CD4-positive, alpha-beta T cell treated with Interferon alpha-2 for 1 hour (primary cell): ENCODE measurements at places on chromosomes 13 and 19.

GRCh38 chr19:44646049-44646416 is 2.3 kb downstream of the PVR start:
- no peak for DNase-seq

DNA sequence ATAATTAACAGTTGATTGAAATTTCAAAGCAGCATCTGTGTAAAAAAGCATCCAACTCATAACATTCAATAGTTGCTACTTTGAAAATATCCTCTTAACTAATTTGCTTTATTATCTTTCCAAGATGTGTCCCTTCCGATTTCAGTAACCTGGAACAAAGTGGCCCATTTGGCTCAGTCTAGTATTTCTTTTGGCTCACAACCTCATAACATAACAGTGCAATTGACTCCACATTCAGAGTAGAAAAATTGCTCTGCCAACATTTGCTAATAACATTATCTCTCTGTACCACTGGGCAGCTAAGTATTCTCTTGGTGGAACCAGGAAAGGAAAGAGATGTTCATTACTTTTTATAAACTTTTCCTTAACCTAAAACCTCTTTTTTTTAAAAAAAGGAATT is 571.1 kb upstream of the ARGLU1 start:
- DNase-seq = no peak

DNA sequence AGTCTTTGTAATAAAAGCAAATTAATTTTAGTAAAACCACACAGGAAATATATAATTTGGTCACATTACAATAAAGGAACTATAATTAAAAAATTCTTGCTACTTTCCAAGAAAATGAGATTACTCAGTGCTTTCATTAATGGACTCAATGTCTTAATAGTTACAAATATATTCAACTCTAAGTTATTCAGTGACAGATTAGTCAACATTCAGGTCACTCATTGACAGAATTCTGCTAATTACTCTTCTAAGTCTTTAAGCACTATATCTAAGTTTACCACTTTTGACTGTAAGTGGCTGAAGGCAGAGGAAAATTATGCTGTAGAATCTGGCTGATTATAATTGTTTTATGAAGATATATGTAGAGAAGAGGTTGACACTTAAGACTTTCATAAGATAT is 1365.0 kb downstream of the EFNB2 start:
- DNase-seq = no peak

- no peak for DNase-seq
Observed at GRCh38 chr19:1970806-1971502, 30.0 kb downstream of the CSNK1G2 start.

DNA sequence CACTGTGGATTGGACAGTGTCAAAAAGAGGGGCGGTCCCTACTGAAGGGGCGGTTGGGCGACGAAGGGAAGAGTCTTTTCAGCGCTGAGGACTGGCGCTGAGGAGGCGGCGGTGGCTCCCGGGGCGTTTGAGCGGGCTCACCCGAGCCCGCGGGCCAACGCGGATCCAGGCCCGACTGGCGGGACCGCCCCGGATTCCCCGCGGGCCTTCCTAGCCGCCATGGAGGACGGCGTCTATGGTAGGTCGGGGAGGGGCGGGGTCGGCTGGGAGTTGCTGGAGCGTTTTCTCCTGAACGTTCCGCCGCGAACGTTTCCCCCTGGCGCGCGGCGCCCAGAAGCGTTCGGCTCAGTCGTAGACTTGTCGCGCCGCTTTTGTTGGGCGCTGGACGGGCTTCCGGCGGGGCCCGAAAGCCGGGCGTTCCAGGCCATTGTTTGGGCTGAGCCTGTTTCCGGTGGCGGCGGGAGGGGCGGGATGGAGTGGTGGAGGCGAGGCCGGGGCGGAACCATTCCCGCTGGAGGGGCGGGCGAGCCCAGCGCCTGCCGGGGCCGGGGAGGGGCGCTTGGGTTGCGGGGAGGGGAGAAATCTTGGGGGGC is at the start of gene CYTH2:
CYTH2 (plus strand) TSS at position 81 of the 593 bp plus-strand sequence; CDS start at position 220, 139 bp downstream.
- DNase-seq = peak; percentile 53

- no peak for DNase-seq
Observed at GRCh38 chr13:102582256-102582655, 14.5 kb upstream of the TPP2 start.

- no peak for DNase-seq
Observed at GRCh38 chr13:75870397-75870903, 234.3 kb downstream of the LMO7 start.

DNA sequence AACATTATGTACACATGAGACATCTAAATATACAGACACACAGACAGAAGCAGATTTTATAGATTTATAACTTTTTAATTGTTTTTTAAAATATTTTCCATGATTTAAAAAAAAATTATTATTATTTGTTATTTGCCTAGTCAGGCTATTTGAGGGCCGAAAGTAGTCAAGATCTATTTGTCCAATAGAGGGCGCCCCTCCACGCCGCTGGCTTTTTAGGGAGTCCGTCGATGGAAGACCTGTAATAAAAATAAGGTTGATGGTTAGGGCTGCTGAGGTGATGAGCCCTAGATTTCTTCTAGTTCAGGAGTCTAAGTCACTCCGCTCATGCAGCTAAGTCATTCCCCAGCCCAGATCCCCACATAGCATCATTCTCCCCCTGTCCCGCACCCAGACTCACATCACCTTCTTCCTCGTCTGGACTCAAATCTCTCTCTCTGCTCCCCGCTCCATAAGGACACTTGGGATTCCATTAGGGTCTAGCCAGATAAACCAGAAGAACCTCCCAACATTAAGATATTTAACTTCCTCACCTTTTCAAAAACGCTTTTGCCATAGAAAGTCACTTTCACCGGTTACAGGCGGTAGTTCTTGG is 33.9 kb upstream of the CEACAM21 start:
- DNase-seq = peak; percentile 78

DNA sequence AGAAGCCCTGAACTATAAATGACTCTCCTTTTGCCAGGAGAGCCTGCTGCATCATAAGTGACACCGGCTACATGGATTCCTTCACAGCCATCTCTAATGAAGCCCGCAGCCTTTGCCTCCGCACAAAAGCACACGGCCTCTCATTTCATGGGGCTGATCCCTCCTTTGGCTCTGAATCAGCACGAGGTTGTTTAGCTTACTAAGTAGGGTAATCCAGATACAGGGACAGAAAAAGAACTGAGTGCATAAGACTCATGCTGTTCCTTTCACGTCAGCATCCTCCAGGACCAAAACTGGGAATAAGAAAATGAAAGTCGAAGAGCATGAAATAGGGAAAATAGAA is 136.3 kb downstream of the DCT start:
- no peak for DNase-seq

DNA sequence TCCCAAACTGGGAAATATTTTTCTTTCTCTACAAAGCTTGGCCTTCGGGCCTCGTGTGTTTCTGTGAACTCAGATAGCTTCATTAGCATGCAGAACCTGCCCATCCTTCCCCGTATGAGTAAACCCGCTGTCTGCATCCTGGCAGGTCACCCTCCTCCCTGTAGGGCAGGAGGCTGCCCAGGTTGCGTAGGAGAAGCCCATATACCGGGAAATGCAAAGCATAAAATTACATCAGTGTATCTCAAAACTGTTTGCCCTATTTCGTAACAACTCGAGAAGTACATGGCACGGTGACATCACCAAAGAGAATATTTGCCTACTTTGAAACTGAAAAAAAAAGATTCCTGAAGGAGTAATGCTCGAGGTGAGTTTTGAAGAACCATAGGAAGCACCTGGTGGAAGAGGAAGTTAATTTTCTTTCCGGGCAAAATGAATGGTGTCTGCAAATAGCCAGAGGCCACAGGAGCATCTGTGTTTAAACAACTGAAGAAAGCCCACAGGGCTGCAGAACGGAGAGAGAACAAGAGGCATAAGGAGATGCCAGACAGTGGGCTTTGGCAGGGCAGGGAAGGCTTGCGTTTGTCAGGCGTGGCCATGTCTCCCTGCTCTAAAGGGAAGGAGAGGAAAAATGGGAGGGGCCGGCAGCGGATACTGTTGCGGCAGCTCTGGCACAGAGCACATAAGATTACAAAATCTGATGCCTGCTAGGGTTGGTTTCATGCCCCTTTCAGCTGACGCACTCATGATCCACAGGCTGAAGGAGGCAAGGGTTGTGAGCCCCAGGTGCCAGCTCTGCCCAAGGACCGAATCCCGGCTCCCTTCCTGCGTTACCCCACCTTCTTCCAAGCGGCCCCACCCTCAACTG is 81.4 kb downstream of the IRS2 start:
- no peak for DNase-seq

DNA sequence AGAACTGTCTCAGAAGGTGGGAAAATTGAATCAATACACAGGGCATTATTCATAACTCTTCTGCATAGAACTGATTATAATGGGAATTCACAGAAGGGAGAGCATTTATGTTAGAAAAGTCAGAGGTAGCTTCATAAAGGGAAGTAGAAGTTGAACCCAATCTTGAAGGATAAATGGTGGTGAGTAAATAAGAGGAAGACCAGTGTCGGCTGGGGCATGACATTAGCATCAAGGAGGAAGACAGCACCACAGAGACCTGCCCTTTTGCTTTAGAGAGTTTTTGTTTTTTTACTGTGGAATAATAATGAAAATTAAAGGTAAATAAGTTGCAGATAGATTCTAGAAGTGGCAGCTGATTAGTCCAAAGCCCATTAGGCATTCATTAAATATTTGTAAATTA is 21.9 kb downstream of the CDC16 start:
- DNase-seq = no peak

- DNase-seq = no peak
Observed at GRCh38 chr13:92573467-92574057, 653.0 kb upstream of the GPC6 start.

GRCh38 chr19:18417250-18418028 is 1.8 kb upstream of the SSBP4 start:
- DNase-seq = peak; percentile 51

DNA sequence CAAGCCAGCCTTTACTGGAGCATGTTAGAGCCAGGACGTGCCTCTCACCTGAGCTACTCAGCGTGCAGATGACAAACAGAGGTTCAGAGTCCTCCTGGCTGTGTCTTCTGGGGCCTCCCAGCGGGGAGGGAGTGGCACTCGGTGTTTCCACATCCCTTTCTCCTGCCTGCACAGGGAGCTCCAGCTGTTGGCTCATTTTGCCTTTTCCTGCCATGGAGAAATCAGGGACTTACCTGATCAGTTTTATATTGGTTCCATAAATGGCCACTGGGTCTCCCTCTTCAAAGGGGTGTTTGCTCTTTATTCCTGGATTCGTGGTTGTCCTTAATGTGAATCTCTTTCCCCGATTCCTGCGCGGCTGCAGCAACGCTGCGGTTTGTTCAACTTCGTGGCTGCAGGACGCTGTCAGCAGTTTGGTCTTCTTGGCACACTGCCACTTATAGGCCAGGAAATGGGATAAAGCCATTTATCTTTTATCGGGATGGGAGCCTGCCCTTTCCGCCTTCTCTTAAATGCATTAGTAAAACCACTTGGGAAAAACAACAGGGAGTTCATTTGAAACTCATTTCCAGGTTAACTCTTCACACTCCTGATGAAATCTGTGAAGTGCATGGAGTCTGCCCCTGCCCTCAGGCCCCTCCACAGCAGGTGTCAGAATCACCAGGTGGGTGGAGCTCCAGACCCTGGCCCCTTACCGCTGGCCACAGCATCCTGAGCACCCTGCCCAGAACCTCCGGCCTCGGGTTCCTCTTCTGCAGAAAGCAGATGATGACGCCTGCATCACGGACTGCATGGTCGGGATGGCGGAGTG is 39.8 kb upstream of the MCF2L start:
- DNase-seq = no peak

DNA sequence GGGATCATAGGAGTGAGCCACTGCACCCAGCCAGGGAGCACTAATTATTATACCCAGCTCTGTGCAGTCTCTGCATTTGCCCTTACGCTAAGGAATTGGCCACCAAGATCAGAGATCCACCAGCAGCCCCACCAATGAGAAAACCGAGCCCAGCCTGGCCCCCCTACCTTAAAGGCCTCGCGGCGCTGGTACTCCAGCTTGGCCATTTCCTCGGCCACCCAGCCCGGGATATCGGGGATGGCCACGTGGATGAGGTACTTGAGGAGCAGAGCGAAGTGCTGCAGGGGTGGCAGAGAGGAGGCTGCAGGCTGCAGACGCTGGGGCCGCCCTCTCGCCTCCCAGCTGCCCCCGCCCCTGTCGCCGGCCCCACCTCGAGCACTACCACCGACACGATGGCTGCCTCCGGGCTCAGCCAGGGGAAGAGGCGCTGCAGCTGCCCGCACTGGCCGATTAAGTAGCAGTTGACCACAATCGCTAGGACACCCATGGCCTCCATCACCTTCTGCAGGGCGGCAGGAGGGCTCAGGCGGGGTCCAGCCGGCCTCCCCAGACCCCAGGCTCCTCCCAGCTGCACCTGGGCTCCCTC is 7.5 kb downstream of the ANO8 start:
- no peak for DNase-seq

GRCh38 chr13:37403776-37404527 is 194.6 kb downstream of the POSTN start:
- DNase-seq = no peak

DNA sequence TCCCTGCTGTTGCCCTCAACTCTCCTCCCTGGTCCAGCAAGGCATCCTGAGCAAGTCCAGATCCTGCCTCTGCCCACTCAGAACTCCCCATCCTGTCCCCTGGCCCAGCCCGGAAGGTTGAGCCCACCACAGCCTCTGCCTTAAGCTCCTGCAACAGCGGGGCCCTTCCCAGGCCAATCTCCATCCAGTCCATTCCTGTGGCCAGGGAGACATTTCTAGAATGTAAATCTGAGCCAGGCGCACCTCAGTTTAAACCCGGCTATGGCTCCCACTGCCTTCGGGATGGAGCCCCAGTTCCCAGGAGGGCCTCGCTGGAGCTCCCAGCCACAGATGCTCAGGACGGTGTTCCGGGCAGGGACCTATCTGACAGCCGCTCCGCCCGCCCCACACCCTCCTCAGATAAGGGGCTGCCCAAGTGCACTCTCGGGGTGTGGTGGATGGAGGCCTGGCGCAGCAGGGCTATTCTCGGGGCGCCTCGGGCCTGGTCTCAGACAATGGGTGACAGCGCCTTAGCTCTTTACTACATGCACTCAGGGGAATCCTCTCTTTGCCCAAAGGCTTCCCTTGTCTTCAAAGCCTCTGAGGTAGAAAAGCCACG is 5.3 kb downstream of the TRAPPC6A start:
- DNase-seq = no peak

GRCh38 chr19:51181377-51181912 is 39.3 kb downstream of the SIGLEC7 start:
- no peak for DNase-seq

- peak; percentile 28 for DNase-seq
Observed at GRCh38 chr19:23286477-23286876, 36.3 kb upstream of the ZNF724 start.

DNA sequence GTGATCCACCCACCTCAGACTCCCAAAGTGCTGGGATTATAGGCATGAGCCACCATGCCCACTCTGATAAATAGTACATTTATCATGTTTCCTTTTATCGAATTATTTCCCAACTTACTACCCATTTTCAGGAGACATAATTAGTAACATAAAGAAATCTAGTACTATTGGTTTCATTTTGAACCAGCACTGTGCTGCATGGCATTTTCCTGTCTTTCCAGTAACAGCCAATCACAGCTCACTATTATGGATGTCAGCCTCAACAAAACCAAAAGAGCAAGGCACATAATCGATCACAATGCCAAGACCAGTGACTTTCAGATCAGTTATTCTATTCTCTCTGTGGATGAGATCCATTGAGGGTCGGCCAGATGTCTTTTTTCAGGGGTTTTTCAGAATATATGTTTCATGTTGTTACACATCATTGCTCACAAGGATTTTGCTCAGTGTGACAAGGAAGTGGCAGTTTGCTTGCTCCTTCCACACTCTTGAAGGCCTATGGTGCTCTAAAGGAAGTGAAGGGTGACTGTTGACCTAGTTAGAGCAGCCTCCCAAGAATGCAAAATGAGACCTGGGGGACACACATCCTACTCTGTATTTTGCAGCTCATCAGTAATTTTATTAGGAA is 233.4 kb downstream of the KCNRG start:
- peak; percentile 40 for DNase-seq

GRCh38 chr13:30142486-30143211 is 164.7 kb downstream of the KATNAL1 start:
- no peak for DNase-seq
